Natural killer cell treated with Interleukin-12 subunit alpha and Interleukin-12 subunit beta and Interleukin-15 and Interleukin-18, amount 100 ng/mL, for 72 hours (primary cell): ENCODE measurements at places on chromosomes 13 and 19. TPM values are rescaled to one million over a fixed set of nuclear protein-coding genes. Genes with fewer than 3 reads are reported as not detected.

DNA sequence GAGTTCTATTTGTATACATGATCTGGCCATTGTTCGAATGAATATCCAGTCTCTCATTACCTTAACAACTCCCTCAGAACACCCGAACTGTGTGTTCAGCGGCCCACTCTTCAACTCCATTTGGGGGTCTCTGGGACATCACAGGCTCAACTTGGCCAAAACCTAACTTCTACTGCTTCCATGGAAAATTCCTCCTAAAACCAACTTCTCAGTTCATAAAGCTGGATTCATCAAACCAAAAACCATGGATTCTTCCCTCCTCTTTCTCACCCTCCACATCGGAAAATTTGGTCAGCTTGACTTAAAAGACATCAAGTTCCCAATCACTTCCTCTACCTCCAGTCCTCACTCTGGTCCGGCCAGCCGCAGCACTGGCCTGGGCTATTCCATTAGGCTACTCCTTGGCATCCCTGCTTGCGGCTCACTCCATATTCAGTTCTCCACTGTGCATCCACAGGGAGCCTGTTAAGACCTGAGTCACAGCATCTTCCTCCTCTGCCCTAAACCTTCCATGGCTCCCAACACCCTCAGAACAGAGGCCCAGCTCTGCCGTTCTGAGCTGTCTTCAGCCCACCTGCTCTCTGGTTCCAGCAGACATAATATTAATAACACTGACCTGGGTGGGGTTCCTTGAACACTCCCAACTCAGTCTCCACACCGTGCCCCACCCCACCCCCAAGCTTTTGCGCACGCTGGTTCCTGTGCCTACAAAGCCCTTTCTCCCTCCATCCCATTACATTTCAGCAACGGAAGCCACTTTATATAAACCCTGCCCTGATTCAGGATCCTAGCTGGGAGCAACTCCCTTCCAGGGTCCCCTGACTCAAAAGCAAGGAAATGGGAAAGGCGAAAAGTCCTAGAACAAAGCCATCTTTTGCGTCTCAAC, 1.1 kb downstream of the ZNF792 start:
- H3K27ac ChIP-seq = peak overlapping the region; percentile 91
- H3K27me3 ChIP-seq = no peaks in the 10 kb centered on the region
- peak overlapping the region; percentile 97 for H3K4me3 ChIP-seq
- H3K4me1 ChIP-seq = peaks cover 27% of the 10 kb centered on the region
- peaks cover 50% of the 10 kb centered on the region for H3K36me3 ChIP-seq
- no peak for DNase-seq

Gene TNFSF9
- 3.8 TPM for total RNA-seq

- H3K4me3 ChIP-seq = no peak overlapping the region
- H3K27me3 ChIP-seq = no peaks in the 10 kb centered on the region
- no peak for DNase-seq
- H3K36me3 ChIP-seq = no peaks in the 10 kb centered on the region
Observed at GRCh38 chr13:62920159-62920558, 1504.5 kb upstream of the PCDH20 start.

DNA sequence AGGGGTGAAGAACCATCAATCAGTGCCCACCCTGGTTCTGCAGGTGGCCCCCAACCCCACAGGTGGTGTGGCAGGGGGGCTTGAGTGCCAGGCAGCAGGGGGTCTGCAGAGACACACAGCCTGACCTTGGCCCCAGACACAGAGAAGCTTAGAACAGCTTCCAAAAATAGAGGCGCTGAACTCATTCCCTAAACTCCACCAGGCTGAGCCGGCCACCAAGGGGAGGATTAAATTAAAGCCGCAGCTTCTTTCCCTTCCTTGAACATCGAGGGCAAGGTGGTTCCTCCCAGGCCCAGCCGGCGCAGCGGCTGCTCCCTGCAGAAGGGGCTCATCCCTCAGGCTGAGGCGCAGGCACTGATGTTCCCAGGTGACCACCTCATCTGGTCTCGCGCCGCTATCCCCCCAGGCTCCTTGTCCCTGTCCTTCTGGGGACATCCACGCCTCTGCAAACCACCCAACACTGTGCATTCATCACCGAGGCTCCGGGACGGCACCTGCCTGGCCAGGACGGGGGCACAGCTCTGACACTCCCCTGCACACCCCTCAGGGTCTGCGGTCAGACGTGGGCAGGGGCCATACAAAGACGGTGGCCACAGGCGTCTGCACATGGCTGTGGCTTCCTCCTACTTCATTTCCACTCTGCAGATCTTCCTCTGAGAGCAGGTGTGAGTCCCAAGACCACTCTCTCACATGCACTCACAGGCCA, 30.9 kb downstream of the LAMP1 start:
- DNase-seq = no peak
- H3K27ac ChIP-seq = peak overlapping the region; percentile 29
- peaks cover 4% of the 10 kb centered on the region for H3K36me3 ChIP-seq
- H3K4me1 ChIP-seq = peaks cover 15% of the 10 kb centered on the region

DNA sequence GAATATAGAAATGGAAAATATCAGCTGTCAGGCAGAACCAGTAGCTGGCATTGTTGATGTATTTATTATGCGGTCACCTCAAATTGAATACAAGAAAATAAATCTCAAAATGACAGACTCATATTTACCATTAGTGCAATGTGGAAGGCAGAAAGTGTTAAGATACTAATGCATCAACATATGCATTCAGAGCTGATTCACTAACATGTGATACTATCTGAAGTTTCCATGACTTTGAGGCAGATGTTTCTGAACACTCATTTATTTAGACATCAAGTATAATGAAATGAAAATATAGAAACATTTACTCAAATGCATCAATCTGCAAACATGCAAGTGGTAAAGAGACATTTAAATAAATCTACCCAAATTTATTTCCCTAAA, 474.2 kb upstream of the SLC10A2 start:
- no peak overlapping the region for H3K4me3 ChIP-seq
- no peak overlapping the region for H3K27ac ChIP-seq
- H3K27me3 ChIP-seq = no peaks in the 10 kb centered on the region
- H3K4me1 ChIP-seq = no peaks in the 10 kb centered on the region

Gene TMPRSS9
- not detected for total RNA-seq

- H3K27me3 ChIP-seq = no peaks in the 10 kb centered on the region
- H3K4me1 ChIP-seq = no peaks in the 10 kb centered on the region
- DNase-seq = no peak
- no peak overlapping the region for H3K4me3 ChIP-seq
- H3K36me3 ChIP-seq = no peaks in the 10 kb centered on the region
Observed at GRCh38 chr13:91701975-91702374, 303.6 kb downstream of the GPC5 start.

DNA sequence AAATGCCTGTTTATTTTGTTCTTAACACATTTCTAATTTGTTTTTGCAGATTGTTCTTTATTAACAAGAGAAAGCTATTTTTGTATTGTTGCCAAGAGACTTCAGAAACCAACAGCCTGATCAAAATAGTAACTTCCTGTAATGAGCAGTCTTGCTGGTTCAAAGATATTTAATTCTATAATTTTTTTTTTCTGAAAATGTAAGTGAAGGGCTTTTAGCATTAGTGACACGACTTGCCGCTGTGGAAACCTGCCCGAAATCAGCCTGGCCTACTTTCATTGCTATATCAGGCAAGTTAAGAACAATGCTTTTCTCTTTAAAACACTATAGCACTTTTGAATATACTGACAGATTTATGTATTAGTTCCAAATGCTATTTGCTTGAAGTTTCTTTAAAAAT, 374.3 kb downstream of the EFNB2 start:
- no peak overlapping the region for H3K27ac ChIP-seq
- no peak for DNase-seq
- no peak overlapping the region for H3K4me3 ChIP-seq
- H3K4me1 ChIP-seq = no peaks in the 10 kb centered on the region
- H3K27me3 ChIP-seq = no peaks in the 10 kb centered on the region

Gene FCAR
- not detected for total RNA-seq

Gene RFPL4A
- not detected for total RNA-seq

Gene OR7C1
- not detected for total RNA-seq

DNA sequence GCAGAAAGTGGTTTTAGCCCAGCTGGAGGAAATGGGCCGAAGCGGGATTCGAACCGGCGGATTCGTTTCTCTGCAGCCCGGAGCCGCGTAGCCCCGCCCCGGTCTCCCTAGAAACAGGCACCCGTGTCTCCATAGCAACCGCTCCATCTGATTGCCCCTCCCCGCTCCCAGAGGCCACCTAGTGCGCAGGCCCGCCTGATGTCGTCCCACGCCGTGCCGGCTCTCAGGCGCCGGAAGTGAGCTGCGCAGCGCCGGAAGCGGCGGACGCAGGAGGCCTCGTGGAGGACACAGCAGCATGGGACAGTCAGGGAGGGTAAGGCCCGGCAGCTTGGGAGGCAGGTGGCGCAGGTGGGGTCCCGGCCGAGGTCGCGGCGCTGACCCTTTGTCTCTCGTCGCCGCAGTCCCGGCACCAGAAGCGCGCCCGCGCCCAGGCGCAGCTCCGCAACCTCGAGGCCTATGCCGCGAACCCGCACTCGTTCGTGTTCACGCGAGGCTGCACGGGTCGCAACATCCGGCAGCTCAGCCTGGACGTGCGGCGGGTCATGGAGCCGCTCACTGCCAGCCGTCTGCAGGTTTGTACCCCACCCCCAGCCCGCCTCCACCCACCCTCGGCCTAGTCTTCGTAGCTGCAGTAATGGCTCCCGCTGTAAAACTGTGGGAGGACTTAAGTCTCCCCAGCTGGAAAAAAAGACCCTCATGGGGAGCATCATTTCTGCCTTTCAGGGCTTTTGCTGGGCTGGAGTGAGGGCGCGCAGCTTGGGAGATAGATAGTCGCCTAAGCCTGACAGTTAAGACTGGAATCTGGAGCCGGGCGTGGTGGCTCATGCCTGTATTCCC, at the start of gene PPAN:
Gene PPAN, plus strand, starts transcription at position 263 of the 837 bp plus-strand sequence. Its CDS starts 33 bp downstream, at position 296.
- DNase-seq = peak; percentile 99
- H3K4me1 ChIP-seq = peaks cover 62% of the 10 kb centered on the region
- H3K36me3 ChIP-seq = peaks cover 8% of the 10 kb centered on the region
- peak within 1 kb of the TSS; percentile 95 for H3K27ac ChIP-seq
- H3K4me3 ChIP-seq = peak within 1 kb of the TSS; percentile 96
- H3K27me3 ChIP-seq = no peaks in the 10 kb centered on the region

DNA sequence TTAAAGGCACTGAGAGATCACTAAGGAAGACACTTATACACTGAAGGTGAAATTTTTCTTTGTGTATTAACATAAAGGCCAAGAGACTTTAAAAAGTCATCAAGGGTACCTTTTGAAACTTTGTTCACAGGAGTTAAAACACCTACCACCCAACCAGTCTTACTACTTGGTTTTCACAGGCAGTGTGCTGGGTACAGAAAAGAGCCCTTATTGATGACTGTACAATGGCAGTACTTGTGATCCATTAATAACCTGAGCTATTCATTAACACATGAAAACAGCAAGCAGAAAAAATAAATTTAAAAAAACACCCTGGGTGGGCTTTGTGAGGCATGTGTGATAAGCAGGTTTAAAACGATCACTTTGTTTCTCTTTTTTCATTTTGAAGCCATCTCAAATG, 148.9 kb downstream of the TBC1D4 start:
- H3K36me3 ChIP-seq = no peaks in the 10 kb centered on the region
- no peak for DNase-seq
- no peak overlapping the region for H3K4me3 ChIP-seq
- no peak overlapping the region for H3K27ac ChIP-seq
- no peaks in the 10 kb centered on the region for H3K27me3 ChIP-seq

DNA sequence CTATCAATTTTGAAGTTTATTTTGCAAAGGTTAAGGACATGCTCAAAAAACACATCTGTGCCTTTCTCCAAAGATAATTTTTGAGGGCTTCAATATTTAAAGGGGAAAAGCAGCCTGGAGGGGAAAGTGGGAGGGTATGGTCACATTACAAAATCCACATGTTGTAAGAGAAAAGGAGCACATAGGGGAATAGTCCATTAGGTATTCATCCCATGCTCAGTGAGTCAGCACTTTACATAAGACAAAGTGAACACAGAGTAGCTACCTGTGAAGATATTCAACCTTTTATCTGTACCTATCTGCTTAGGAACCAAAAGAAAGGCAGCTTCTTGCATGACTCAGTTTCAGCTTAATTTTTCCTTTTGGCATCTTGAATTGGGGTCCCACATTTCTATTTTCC, 932.0 kb downstream of the SLITRK6 start:
- no peak overlapping the region for H3K27ac ChIP-seq
- no peaks in the 10 kb centered on the region for H3K27me3 ChIP-seq
- H3K4me1 ChIP-seq = no peaks in the 10 kb centered on the region

Gene SLC7A10
- total RNA-seq = not detected

DNA sequence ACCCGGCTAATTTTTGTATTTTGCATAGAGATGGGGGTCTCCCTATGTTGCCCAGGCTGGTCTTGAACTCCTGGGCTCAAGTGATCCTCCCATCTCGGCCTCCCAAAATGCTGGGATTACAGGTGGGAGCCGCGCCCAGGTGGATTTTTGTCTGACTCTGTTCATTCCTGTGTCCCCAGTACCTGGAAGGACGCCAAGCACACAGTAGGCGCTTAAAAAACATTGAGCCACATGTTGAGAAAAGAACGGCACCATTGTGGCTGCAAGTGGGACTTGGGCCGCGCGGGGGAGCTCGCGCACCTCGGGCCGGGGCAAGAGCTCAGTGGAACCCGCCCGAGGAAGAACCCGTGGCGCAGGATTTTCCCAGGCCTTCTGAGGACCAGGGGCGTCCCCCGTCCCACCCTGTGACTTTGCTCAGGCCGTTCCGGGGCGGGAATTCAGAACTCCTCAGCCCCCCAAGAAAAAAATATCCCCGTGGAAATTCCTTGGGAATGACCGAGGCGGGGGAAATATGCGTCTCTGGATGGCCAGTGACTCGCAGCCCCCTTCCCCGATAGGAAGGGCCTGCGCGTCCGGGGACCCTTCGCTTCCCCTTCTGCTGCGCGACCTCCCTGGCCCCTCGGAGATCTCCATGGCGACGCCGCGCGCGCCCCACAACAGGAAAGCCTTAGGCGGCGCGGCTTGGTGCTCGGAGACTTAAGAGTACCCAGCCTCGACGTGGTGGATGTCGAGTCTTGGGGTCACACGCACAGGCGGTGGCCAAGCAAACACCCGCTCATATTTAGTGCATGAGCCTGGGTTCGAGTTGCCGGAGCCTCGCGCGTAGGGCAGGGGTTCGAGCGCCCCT, 1.4 kb upstream of the ICAM1 start:
- peak; percentile 93 for DNase-seq
- H3K4me3 ChIP-seq = peak overlapping the region; percentile 71
- peaks cover 9% of the 10 kb centered on the region for H3K36me3 ChIP-seq
- no peaks in the 10 kb centered on the region for H3K27me3 ChIP-seq
- peak overlapping the region; percentile 96 for H3K27ac ChIP-seq

GRCh38 chr19:2636897-2637683, 65.4 kb downstream of the GNG7 start:
- peak overlapping the region; percentile 58 for H3K27ac ChIP-seq
- peak; percentile 65 for DNase-seq
- H3K36me3 ChIP-seq = no peaks in the 10 kb centered on the region
- peaks cover 5% of the 10 kb centered on the region for H3K4me1 ChIP-seq
- peak overlapping the region; percentile 30 for H3K4me3 ChIP-seq
- H3K27me3 ChIP-seq = no peaks in the 10 kb centered on the region

Gene CEACAM1
- total RNA-seq = 6.4 TPM

Gene ONECUT3
- not detected for total RNA-seq

GRCh38 chr13:42656161-42656560, 82.2 kb downstream of the TNFSF11 start:
- H3K27me3 ChIP-seq = peaks cover 31% of the 10 kb centered on the region
- no peaks in the 10 kb centered on the region for H3K4me1 ChIP-seq
- no peak overlapping the region for H3K27ac ChIP-seq
